ENCODE measurements at places on chromosomes 3 and 15.

GRCh38 chr3:25474052-25474451, 46.0 kb downstream of the RARB start:
- DNase-seq: no peak

DNA sequence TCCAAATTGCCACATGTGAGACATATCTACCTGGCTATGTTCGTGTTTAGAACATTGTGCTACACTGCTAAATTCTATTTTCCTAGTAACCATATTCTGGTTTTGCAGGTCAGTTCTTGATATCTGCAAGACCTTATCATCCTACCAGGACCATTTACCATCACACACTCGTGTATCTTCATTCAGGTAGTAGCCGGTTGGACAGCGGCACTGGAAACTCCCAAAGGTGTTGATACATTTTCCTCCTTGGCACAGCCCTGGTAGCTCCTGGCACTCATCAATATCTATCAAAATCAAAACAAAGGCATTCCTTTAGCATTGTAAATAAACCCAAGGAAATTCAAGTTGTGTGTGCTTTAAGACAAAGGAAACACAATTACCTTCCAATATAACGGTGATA, 134.2 kb downstream of the DUT start:
- DNase-seq: no peak

GRCh38 chr15:78208887-78209645, 25.3 kb downstream of the ACSBG1 start:
- no peak for DNase-seq

GRCh38 chr3:138381950-138382715, 33.8 kb downstream of the MRAS start:
- no peak for DNase-seq

- DNase-seq: no peak
Measured at GRCh38 chr3:111999484-112000324, 982 bp downstream of the TAGLN3 start.

GRCh38 chr15:73741321-73741836, 11.8 kb downstream of the INSYN1 start:
- no peak for DNase-seq

GRCh38 chr3:191234216-191234615, 35.2 kb downstream of the OSTN start:
- DNase-seq: no peak

DNA sequence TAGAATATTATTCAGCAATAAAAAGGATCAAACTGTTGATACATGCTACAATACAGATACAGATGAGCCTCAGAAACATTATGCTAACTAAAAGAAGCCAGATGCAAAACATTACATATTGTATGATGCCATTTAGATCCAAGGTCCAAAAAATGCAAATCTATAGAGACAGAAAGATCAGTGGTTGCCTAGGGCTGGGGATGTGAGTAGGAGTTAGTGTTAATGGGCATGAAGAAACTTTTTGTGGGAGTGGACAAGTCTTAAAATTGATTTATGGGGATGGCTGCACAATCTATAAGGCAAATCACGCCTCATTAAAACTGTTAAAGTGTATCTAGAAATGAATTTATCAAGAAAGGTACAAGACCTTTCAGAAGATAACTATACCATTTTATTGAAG, 45.0 kb downstream of the EHHADH start:
- no peak for DNase-seq

- no peak for DNase-seq
Measured at GRCh38 chr3:135997554-135998320, 32.2 kb downstream of the PPP2R3A start.

DNA sequence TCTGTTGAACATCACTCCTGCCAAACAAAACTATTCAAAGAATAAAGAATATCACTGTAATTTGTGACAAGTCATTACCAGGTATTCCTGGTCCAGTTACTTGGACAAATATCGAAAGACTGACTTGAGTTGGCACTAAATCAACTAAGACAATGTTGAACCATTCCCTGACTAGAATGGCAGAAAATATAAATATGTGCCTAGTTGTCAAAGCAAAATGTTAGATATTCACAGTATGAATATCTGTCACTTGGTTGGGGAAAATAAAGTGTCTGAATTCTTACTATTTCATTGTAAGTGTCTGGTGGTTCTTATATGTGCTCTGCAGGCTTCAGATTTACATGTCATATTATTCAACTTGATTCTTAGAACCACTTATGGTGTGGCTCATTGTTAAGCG, 470.2 kb downstream of the NAALADL2 start:
- DNase-seq: no peak

- DNase-seq: no peak
Measured at GRCh38 chr15:36912311-36912712, 188.0 kb downstream of the MEIS2 start.

GRCh38 chr3:12807066-12807465, 10.6 kb downstream of the CAND2 start:
- DNase-seq: no peak

DNA sequence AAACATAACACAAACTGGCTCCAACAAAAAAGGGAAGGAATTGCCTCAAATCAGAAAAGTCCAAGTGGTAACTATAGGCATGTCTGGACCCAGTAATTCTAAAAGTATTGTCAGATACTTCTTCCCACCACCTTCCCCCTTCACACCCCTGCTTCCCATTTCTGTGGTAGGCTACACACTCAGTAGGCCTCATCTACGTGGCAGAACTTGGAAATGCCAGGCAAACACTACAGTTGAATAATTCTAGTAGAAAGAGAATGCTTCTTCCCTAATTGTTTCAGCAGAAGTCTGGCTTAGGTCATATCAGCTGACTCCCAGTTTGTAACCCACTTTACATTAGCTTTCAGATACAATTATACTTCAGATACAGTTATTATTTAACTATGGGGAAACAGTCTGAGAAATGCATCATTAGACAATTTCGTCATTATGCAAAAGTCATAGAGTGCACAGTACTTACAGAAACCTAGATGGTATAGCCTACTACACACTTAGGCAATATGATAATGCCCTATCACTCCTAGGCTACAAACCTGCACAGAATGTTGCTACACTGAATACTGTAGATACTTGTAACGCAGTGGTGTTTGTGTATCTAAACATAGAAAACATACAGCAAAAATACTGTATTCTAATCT, 6.4 kb downstream of the SETMAR start:
- no peak for DNase-seq

DNA sequence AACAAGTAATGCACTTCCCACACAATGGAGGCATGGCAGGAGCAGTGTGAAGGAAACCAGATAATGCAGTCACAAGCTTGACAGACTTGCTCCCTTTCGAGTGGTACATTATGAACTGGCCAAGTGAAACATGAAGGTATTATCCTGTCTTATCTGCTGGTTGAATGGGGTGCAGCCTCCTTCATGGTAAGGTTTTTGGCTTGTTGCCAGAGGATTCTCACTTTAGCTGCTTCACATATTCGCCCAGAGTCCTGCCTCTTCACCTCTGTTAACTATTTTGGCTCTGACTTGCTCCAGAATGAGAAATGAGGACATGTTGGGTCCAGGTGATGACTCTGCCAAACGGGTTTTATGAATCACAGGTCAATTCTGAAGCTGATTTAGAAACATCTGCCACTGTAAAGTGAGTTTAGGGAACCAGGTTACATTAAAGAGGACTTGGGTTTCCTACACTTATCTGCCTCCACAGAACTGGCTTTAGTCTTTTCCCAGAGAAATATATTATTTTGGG, 19.5 kb upstream of the CCDC39 start:
- peak; percentile 11 for DNase-seq

All from hematopoietic multipotent progenitor cell treated with erythropoietin and hydrocortisone succinate and interleukin-3 and kit ligand, for 6 days (in vitro differentiated cells).